Mucosa of gallbladder (tissue), 1 donor: ENCODE measurements at places on chromosomes 2 and 18. TPM values are rescaled to one million over a fixed set of nuclear protein-coding genes. Genes with fewer than 3 reads are reported as not detected.
A peak's percentile ranks its signal among the peaks of the same experiment; 100 is the strongest.

DNA sequence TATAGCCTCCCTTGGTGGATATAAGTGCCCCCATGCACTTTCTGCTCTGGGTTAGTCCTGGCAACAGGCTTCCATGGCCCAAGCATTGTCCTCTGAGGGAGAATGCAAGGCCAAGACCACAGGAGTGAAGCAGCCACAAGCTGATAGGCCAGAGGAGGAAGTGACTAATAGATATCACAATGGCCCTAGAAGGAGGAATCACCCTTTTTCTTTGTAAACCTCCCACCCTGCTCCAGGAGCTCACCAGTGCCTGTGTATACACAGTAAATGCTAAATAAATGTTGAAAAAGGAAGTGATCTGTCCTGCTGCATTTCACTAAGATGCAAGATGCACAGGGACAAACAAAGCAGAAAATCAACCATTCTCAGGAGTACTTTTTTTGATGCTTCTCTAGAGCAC lies 49.7 kb upstream of the ABCA12 start:
- DNase-seq: no peak

Gene IL36G
- total RNA-seq: not detected

DNA sequence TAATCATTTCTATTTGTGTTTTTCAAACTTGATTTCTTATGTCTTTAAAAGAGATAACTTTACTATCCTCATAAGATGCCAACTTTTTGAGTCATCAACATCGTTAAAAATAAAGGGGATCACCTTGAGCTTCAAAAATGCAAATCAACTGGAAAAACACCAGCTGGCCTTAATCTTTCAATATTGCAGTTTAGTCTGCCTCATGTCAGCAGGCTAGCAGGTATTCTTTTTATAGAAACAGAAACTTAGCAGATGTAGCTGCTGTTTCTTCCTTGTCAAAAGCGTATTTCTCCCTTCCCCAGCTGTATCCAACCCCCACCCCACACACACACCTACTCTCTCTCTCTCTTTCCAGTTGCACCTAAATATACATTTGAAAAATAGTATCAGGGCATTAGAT lies 154.1 kb upstream of the ZNF804A start:
- no peak for DNase-seq

DNA sequence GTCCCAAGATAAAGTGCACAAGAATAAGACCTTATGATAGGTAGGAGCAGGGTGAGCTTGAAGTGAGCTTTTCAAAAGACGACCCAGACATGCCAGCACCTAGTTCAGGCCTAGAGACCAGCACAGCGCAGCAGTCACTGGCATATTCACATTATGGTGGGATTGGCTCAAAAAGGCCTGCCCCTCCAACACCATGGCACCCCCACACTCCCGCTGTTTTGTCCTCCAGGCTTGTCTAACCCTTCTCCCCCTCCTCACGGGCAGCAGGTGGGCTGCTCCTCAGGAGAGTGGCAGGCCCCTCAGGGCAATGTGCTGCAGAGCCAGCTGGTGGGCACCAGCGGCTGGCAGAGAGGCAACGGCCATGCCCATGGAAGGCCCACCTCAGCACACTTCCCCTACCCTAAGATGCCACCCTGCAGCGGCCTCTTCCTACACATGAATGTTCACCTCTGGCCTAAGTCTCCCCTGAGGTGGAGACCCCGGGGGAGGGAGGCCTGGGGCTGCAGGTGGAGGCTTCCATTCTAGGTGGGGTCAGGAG lies 25.6 kb downstream of the EMX1 start:
- DNase-seq: no peak

Gene MC2R
- not detected for total RNA-seq

DNA sequence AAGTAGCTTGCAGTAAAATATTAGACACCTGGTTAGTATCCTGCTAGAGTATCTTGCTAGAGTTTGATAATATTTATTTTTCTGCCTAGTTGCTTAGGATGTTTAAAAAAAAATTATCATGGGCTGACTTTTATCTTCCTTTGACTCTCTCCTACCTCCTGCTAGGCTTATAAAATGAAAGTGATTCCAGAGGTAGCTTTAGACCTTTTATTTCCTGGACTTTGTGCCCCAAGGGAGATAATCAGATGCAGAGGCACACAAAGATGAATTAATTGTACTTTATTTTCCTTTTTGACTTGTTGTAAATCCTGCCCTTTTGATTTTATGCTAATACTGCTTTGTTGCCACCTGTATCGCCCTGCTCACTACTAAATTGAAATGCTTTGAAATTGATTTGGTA lies 130.7 kb downstream of the WDSUB1 start:
- no peak for DNase-seq

DNA sequence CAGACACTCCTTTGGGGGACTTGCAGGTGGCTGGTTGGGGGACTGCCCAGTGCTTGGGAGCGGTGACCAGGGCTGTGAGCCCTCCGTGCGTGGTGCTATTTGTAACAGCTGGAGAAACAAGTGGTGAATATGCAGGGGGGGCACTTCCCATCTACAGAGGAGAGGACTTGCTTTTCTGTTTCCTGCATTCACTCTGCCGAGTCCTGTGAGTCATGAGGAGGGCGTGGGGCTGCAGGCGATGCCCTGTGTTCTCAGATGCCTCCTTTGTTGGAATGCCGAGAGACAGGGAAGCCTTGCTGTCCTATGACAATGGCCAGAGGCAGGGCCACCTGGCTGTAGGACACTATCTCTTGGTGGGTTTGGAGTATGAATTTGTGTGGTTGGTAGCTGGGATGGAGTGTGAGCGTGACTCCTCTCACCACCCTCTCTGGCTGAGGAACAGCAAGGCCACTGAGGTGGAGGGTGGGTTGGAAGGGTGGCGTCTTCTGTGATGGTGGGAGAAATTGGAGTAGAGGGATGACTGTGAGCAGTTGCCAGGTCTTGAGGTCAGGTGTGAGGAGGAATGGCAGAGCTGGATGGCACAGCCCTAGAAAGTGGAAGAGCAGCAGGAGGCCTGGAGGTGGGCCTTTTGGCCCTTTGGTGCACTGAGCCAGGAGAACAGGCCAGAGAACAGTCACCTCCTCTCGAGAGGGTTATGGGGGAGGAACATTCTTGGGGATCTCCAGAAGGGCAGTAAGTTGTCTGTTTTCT lies 24.3 kb downstream of the FHOD3 start:
- DNase-seq: no peak

Gene MSH2
- 13.2 TPM for total RNA-seq

Gene FIGN
- total RNA-seq: 5.9 TPM

Gene FOXI3
- total RNA-seq: not detected

GRCh38 chr2:9799011-9799596 lies 44.2 kb upstream of the TAF1B start:
- peak; percentile 51 for DNase-seq

GRCh38 chr2:148132412-148132811 lies 111.5 kb downstream of the MBD5 start:
- DNase-seq: no peak

DNA sequence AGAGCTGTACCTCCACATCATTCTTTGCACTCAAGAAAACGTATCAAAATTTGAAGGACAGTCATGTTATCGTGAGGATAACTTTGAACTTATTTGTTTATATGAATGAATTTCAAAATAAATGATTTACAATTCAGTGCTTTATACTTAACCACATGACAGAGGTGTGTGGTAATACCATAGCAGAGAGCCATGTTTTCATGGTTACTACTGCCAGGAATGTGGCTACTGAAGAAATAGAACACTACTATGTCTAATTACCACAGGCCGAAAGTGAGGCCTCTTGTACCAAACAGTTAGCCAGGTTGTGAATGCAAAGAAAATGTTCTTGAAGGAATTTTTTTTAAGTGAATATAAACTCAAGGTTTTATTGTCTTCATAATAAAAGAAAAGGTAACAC lies 49.2 kb downstream of the AAK1 start:
- no peak for DNase-seq

DNA sequence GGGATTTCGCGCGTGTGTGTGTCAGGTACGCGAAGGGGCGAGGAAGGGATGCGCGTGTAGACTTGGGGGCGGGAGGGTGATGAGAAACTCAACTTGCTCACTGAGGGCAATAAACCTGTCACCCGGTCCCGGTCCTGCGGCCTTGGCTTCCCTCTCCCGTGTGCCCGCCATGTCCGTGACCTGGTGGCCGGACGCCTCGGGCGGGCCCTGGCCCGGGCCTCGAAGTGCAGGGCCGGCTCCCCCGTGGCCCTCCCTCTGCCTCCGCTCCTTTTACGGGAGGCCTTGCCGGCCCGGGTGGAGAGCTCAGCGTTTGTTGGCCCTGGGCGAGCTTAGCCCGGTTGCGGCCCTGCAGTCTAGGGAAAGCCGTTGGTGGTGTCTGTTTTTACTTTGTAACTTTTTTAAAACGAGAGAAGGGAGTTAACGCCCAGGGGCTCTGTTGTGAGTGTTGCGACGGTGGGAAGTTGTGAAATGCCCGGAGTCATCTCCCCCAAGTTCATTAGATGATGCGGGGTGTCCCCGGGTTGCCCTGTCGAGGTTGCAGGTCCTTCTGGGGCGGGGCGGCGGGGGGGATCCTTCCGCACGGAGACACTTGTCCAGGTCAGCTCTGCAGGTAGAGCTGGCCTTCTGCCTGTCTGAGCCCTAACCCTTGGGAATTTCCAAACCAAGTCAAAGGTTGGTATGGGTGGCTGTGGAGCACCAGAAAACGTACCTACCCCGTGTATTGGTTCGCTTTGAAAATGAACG lies 883 bp downstream of the SMCHD1 start:
- peak; percentile 31 for DNase-seq

- DNase-seq: no peak
Observed at GRCh38 chr2:15043336-15044058, 411.0 kb downstream of the LRATD1 start.

DNA sequence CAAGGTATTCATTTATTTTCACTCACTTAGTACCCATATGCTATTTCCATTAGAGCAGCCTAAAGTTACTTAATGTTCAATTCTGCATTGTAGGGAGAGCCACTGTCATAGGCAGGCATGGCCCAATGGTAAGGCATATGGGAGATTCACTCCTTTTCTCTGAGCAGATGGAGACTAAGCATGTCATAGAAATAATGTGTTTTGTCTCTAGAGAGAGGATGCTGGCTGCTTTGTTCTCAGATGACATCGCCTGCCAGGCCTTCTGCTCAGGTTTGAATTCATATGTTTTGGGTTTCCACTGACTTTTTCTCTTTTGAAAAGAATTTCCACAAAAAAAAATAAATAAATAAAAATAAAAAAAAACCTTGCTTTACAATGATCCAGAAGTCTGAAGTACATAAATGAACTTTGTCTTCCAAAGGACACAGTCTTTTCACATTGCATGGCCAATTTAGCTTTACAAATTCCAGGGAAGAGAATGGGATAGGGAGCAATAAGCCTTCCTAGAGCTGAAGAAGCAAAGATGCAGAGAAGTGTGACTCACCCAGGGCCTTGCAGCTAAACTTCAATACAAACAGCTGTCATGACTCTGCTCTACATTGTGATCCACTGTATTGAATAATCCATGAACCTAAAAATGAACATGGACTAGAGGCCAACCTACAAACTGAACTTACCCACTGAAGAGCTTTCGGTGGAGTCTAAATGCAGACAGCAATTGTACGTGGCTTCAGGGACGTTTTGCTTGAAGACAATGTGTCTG lies 422.5 kb downstream of the CMPK2 start:
- no peak for DNase-seq

- DNase-seq: no peak
Observed at GRCh38 chr2:44285174-44285573, 9.9 kb downstream of the SLC3A1 start.

DNA sequence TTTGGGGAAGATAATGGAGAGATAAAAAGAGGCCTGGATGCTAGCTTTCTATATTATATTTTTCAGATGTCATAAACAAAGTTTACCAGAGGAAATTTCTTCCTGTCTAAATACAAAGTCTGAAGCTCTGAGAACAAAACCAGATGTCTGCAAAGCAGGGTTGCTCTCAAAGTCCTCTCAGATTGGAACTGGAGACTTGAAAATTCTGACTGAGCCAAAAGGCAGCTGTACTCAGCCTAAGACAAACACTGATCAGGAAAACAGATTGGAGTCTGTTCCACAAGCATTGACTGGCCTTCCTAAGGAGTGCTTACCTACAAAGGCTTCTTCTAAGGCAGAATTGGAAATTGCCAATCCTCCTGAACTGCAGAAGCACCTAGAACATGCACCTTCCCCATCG lies 25.1 kb downstream of the KDM3A start:
- no peak for DNase-seq

Gene KCNK3
- 9.1 TPM for total RNA-seq

DNA sequence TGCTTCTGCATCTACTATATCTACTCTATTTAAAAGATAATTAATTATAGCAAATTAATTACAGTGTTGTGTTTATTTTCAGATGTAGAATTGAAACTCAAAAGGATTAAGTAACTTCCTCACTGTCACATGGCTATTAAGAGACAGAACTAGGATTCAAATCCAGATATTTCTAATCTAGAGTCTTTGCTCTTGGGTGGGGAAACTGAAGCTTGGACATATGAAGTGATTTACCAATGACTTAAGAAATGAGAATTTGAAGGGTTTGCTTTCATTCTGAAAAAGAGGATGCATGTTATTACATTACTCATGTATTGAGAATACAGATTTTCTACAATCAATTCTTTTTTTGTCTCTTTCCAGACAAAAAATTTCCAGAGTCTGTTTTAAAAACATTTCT lies 191.5 kb upstream of the SMAD7 start:
- DNase-seq: no peak

GRCh38 chr18:799943-800342 lies 12.1 kb downstream of the YES1 start:
- no peak for DNase-seq

- no peak for DNase-seq
Observed at GRCh38 chr18:21331065-21331464, 89.0 kb downstream of the GREB1L start.

Gene ATOH8
- 9.0 TPM for total RNA-seq
